ENCODE measurements at places on chromosomes 7 and 10.

DNA sequence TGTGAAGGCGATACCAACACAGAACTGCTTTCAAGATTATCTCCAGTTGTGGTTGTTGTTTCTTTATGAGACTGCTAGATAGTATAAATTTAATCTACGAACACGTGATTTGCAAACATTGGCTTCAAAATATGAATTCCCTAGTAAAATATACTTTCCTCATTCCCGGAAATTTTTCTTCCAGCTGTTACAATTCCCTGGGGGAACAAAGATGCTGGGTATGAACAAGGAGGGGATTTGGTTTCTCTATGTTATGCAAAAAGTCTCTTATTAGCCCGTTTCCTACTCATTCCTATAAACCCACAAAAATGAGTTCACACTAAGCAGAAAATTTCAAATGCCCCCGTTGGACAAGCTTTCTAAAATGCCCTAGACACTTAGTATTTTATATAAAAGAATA, 928.3 kb downstream of the CNTNAP2 start:
- DNase-seq = no peak

DNA sequence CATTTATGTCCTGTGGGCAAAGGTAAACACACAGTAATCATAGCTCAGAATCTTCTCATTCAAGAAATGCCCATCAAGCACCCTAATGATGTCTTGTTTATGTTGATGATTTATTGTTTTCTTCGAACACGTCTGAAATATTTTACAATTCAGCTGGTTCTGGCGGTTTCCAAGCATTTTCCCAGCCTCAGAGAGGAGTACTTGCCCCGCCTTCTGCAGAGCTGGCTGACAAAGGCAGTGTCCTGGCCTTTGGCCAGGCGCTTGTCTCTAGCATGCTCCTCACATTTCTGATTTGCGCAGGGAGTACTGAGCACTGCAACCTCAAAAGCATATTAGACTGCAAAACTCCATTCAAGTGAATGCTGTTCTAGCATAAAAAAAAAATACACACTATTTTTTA, 314.2 kb upstream of the GNAI1 start:
- no peak for DNase-seq

GRCh38 chr7:145106001-145106400, 270.1 kb upstream of the TPK1 start:
- no peak for DNase-seq

DNA sequence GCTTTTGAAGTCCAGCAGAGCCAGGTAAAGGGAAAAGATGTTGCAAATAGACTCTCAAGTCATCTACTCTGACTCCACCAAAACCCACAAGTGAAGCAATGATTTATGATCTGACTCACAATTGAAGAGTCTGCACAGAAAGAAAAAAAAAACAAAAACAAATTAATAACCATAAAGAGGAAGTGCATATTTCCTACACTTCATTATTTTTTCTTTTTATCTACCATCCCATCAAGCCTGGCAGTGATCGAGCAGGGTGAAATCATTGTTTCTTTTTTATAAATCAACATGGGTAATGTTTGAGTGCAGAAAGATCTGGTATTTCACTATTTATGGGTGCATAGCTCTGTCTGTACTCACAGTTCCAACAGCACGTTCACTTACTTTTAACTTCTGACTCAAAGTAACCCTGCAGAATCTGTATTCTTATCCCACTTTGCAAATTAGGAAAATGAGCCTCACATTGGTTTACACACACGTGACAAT, 829.0 kb downstream of the TNS3 start:
- DNase-seq = no peak

GRCh38 chr7:80428161-80429054, 83.5 kb downstream of the GNAT3 start:
- no peak for DNase-seq

GRCh38 chr7:24419077-24419476, 135.1 kb downstream of the NPY start:
- DNase-seq = peak; percentile 12

All from CD4-positive, alpha-beta T cell treated with Interleukin-21 for 1 hour (primary cell).